Ureter (tissue), 1 donor: ENCODE measurements at places on chromosomes 2 and 18. TPM values are rescaled to one million over a fixed set of nuclear protein-coding genes. Genes with fewer than 3 reads are reported as not detected.

Gene MAP4K4
- 49.9 TPM for total RNA-seq

- no peak for DNase-seq
These were observed 25.2 kb downstream of the NUP35 start for GRCh38 chr2:183149489-183149888.

GRCh38 chr2:190216829-190217228 lies 102.8 kb downstream of the HIBCH start:
- no peak for DNase-seq

DNA sequence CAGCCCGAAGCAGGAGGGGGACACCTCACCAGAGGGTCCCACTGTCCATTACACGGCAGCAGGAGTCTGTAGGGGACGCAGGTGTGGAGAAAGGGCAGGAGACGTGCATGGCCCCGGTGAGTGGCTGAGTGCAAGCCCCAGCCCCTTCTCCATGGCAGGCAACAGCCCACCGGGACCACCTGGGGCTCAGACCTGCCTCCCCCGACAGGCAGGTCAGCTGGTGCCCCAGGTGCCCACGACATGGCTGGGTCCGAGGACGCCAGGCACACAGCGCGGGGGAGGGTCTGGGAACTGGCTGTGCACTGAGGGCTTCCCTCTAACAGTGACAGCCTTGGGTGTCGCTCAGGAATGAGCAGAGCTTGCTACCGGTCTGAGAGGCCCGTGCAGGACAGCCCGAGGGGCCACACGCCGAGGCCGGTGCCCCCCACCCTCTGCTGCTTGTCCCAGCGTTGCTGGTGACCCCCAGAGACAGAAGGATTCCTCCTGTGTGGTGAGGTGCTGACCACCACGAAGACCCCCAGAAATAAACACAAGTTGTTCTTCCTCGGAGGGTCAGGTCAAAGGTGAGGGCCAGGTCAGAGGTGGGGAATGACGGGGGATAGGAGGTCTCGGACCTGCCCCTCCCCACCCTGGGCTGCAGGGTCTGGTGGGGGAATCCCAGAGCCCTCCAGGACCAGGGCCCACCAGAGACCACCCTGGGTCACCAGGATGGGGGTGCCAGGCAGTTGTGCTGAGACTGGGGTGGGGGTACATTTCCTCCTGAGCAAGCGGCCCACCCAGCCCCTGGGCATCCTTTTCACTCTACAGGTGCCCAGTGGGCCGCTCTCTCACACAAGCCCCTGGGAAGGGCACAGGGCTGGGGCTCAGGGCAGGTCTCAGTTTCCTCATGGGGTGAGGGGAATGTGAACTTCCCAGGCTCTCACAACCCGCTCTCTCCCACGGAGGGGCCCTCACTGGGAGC lies 50.6 kb downstream of the SLC66A2 start:
- DNase-seq, result no peak
